Neural progenitor cell (in vitro differentiated cells): ENCODE measurements at places on chromosomes 3 and 15. TPM values are rescaled to one million over a fixed set of nuclear protein-coding genes. Genes with fewer than 3 reads are reported as not detected.

GOLGA8R gene
- not detected in 2 replicates for total RNA-seq

A4GNT gene
- total RNA-seq, result not detected in 2 replicates

GOLGA8Q gene
- not detected in 2 replicates for total RNA-seq

- DNase-seq, result no peak
These were observed 173.5 kb downstream of the TNIK start for GRCh38 chr3:171286580-171287249.

EPB42 gene
- total RNA-seq, result not detected in 2 replicates

DNA sequence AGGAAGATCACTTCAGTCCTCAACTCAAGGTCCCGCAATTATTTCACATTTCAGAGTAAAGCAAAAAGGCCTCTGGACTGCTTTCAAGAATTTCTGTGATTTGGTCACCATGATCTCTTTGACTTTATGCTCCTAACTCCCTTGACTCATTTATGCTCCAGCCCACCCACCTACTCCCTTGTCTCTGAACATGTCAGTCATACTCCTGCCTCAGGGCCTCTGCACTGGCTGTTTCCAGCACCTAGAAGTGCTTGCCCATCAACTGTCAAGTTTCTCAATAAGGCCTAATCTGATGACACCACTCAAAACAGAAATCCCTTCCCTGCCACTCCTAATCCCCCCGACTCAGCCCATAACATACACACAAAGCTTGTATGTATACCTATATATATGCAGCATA lies 36.1 kb upstream of the CSPG5 start:
- no peak for DNase-seq

WDR48 gene
- total RNA-seq, result 76.3 and 127 TPM in 2 replicates

GRCh38 chr15:81724536-81724935 lies 321.3 kb downstream of the MEX3B start:
- no peak for DNase-seq

FANCD2OS gene
- total RNA-seq, result not detected in 2 replicates

GRCh38 chr3:35832140-35832571 lies 192.8 kb downstream of the ARPP21 start:
- no peak for DNase-seq

PAQR5 gene
- 1.1 and 1.4 TPM in 2 replicates for total RNA-seq

- no peak for DNase-seq
These were observed 46.9 kb downstream of the MBNL1 start for GRCh38 chr3:152315623-152316022.

DNA sequence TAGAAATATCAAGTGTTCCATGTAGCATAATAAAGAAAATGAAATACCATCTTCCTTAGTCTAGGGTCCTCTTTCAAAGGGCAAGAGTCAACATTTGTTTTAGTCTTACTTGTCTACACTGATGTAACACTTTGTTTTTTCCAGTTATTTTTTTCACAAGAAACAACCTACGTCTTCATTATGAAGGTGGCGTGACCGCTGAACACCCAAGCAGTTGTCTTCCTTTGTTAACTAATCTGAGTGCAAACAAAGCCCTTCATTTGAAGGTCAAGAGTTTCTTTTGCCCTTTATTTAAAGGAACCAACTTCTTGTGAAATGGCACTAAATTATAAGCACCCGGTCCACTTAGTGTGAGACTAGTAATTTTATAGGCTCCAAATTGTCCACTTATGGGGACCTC lies 73.2 kb downstream of the CD47 start:
- no peak for DNase-seq

ZIC1 gene
- total RNA-seq, result 0.56 and 0.84 TPM in 2 replicates
